ENCODE measurements at places on chromosomes 3 and 15.

DNA sequence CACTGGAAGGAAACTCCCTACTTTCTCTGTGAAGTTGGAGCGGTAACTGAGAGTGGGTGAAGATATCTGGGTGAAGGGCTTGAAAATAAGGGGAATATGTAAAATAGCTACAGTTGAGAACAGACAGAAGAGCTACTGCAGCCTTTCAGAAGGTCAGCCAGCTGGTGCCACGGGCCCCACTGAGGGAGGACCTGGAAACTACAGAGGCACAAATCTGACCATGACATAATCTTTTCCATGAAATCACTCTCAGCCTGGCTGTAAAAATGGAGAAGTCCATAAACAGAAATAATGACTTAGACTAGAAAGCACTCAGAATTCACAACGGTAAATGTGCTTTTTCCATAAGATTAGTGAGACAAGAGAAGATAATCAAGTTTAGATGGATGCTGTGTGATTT is 46.4 kb downstream of the ST3GAL6 start:
- DNase-seq = no peak

DNA sequence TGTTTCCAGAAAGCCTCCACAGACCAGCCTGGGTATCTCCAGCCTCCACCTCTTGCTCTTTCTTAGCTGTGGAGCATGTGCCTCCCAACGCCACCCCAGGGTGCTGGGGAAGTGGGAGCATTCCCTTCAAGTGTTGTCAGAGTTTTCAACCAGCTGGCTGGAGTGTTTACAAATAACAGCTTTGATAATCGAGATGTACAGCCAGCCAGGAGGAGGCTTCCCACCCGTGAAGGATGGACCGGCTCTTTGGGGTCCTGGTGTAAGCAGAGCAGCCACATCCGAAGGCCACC is 8.5 kb upstream of the OXTR start:
- DNase-seq = no peak

GRCh38 chr15:65908876-65909275 is 39.6 kb downstream of the RAB11A start:
- no peak for DNase-seq

- DNase-seq = peak; percentile 65
These were observed 121.1 kb downstream of the OXSM start for GRCh38 chr3:25910997-25911396.

- no peak for DNase-seq
These were observed 30.7 kb downstream of the LMCD1 start for GRCh38 chr3:8532251-8532871.

GRCh38 chr15:61684749-61685467 is 375.3 kb downstream of the VPS13C start:
- no peak for DNase-seq

DNA sequence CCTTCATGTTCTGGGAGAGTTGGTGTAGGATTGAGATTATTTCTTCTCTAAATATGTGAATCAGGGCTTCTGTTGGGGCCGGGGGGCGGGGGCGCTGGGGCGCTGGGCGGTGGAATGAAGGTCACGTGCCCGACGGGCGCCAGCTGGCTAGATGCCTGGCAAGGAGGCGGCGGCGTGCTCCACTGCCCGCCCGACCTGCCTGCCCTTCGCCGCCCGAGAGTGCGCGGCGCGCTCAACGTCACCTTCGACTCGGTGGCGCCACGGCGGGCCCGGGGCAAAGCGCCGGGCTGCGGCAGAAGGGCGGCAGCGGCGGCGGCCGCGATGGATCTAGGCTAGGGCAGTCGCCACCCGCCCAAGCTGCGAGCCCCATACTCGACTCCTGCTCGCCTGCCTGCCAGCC is 47.0 kb upstream of the LHFPL4 start:
- no peak for DNase-seq

DNA sequence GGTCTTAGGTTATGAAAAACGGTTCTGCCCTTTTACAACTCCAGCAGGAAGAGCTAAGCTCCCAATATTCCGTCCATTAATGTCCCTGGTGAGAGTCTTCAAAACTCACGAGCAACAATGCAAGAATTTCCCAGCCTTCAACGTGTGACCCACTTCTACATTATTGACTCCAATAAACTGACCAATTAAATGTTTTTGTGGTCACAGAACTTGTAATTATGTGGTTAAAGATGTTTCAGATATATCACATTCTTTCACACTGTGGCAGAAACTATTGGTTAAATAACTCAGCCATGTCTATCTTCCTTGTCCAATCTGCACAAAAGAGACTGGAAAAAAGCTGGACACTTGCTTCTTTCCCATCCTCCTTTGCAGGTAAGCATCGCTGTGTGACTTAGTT is 286.6 kb upstream of the ADAMTS9 start:
- DNase-seq = no peak

DNA sequence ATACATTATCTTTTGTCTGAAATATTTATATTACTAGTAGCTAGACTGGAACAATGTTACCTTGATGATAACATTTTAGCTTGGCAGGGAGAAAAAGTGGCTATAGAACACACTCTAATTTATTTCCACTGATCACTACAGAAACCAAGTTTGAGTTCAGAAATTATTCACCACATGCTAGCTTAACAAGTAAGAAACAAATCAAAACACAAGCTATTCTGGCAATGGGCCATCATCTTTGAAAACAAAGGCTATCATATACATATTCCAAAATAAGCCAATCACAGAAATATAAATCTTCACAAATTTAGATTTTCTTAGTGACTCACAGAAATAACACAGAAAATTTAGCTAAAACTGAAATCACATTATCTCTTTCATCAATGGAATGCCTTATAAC is 17.1 kb downstream of the AQR start:
- no peak for DNase-seq

- no peak for DNase-seq
These were observed 219.7 kb downstream of the FHIT start for GRCh38 chr3:61031503-61031902.

- peak; percentile 62 for DNase-seq
These were observed 1.4 kb downstream of the CEMIP start for GRCh38 chr15:80780416-80781221.

DNA sequence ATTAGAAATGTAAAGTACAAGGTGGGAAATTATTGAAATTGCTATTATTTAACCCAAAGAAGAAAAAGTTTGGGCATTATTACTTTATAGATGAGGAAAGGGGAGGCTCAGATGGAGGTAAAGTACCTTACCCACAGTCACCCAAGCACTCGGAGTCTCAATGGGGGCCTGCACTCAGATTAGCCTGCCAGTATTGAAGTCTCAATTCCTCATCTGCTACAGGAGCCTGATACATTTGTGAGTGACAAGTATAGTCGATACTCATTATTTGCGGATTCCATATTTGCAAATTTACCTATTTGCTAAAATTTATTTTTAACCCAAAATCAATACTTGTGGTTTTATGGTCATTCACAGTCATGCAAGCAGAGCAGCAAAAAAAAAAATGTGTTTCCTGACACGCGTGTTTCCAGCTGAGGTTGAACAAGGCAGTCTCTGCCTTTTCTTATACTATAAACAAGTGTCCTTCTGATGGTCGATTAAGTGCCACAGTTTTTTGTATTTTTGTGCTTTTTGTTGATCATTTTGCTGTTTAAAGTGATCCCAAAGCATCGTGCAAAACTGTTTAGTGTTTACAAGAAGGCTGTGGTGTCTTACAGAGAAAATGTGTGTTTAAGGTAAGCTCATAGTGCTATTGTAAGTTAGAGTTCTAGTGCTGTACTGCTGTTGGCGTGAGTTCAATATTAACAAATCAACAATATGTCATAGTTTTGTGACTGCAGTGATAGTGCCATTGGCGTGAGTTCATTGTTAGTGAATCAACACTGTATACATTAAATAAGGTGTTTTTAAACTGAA is 48.0 kb downstream of the ARHGEF26 start:
- no peak for DNase-seq

DNA sequence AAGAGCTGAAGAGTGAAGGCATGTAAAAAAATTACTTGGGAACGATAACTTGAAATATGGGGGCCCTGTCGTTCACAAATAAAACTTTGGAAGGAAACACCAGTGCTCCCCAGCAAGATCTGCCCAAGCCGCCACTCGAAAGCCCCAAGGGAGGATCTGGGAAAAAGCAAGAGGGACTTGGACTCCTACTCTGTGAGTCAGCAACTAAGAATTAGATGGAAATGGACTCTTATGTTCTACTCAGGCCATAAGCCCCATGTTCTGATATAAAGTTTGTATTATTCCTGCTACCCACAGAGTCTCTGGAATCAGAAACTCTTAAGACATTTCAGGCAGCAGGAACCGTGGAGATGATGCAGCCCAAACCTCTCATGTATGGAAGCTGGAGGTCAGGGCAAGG is 75.7 kb downstream of the ITGB5 start:
- no peak for DNase-seq

DNA sequence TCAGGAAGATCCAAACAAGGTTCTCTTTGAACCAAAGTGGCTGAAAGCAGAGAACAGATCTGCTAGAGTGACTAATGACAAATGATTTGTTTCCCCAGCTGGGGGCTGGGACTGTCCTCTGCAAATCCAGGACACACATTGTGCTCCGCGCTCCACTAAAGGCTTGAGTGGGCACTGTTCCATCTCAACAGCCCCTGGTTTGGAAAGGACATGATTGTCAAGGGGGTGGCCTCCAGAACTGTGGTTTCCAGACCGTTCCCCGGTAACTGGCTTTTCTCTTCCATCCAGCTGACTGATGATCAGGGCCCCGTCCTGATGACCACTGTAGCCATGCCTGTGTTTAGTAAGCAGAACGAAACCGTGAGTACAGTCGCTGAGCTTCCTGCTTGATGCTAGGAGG is 91.0 kb downstream of the LRTM1 start:
- no peak for DNase-seq

- DNase-seq = no peak
These were observed 366.5 kb downstream of the LRRC3B start for GRCh38 chr3:26989037-26989436.

DNA sequence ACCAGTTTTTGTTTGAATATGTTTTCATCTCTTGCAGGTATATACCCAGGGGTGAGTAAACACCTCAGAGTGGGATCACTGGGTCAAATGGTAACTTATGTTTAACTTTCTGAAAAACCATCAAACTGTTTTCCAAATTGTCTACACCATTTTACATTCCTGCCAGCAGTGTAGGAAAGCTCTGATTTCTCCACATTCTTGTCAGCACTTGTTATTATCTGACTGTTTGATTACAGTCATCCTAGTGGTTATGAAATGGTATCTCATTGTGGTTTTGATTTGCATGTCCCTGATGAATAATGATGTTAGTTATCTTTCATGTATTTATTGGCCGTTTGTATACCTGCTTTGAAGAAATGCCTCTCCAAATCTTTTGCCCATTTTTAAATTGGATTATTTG is 13.8 kb downstream of the FSD2 start:
- DNase-seq = no peak

GRCh38 chr15:31477851-31478701 is 151.4 kb downstream of the KLF13 start:
- peak; percentile 14 for DNase-seq

DNA sequence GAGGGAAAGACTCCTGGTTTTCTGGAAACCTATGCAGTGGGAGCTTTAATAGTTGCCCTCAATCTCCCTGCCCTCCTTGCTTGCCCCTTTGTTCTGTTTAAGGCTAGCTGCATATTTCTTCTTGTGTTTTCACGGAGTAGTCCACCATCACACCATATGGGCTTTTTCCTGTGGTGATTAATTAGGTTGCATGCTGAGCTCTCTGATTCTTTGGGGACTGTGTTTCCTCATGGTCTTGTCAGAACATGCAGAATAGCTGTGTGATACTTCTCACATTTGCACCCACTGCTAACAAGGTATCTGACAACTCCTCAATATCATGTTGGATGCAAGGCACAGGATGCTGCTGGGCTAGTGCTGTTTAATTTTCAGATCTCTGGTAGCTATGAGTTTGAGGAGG is 139.6 kb downstream of the PTPRG start:
- no peak for DNase-seq

GRCh38 chr3:133124511-133124910 is 86.3 kb downstream of the TMEM108 start:
- DNase-seq = no peak

DNA sequence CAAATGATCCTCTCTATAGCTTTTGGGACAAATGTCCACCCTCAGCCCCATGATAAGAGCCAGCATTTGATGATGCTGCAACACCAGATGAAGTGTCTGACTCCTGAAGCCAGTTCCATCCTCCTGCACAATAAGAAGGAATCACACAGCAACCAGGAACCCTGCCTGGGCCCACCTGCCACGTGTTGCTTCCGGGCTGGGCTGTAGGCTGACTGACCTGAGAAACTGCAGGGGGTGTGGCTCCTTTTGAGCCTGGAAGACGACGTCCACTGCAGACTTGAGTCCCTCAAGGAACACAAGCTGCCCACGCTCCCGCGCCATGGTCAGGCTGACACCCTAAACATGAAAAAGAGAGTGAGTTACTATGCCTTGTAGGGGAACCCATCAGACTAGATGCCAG is 9.4 kb downstream of the ELP6 start:
- no peak for DNase-seq

GRCh38 chr15:74327756-74328155 is 39.7 kb downstream of the CYP11A1 start:
- DNase-seq = no peak

DNA sequence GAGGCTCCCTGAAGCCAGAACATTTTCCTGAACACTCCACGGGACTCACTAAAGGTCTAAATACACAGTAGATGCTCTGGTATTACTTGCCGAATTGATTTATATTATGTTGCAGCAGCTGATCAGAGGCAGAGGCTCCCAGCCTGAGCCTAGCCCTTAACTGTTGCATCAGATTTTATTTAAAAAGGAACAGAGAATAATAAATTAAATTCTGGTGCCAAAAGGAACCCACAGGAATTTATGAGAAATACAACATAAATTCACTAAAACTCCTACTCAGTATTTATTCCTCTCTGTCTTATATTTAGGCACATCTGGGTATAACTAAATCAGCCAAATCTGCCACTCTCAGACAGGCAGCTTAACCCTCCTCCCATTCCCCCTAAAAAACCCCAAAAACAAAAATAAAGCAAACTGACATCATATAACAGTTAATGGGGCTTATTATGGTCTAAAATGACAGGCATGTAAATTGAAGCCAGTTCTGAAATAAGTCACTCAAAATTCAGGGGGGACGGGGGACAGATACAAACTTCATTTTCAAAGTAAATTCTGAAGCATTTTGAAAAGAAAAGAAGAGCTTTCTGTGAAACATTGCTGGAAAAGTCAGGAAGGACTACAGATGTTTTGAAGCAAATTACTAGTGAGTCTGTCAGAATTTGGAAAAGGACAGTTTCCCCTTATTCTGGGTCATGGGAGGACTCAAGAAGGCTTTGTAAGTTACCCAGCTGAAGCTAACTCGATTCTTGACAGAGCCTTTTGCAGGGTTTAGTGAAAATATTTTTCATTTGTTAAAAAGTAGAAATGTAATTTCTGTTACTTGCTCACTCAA is 53.8 kb upstream of the CORO2B start:
- DNase-seq = no peak

Measured in activated naive CD4-positive, alpha-beta T cell treated with anti-CD3 and anti-CD28 coated beads, Interleukin-2, amount 10 ng/mL, durations not matched to agents 7 days and 5 days (primary cell).